ENCODE measurements at places on chromosomes 3 and 15.

GRCh38 chr15:35062738-35063099 lies 22.4 kb downstream of the NANOGP8 start:
- no peak for DNase-seq

GRCh38 chr3:47715928-47716327 lies 65.8 kb downstream of the SMARCC1 start:
- no peak for DNase-seq

GRCh38 chr15:78108300-78109084 lies 16.1 kb downstream of the SH2D7 start:
- peak; percentile 87 for DNase-seq

DNA sequence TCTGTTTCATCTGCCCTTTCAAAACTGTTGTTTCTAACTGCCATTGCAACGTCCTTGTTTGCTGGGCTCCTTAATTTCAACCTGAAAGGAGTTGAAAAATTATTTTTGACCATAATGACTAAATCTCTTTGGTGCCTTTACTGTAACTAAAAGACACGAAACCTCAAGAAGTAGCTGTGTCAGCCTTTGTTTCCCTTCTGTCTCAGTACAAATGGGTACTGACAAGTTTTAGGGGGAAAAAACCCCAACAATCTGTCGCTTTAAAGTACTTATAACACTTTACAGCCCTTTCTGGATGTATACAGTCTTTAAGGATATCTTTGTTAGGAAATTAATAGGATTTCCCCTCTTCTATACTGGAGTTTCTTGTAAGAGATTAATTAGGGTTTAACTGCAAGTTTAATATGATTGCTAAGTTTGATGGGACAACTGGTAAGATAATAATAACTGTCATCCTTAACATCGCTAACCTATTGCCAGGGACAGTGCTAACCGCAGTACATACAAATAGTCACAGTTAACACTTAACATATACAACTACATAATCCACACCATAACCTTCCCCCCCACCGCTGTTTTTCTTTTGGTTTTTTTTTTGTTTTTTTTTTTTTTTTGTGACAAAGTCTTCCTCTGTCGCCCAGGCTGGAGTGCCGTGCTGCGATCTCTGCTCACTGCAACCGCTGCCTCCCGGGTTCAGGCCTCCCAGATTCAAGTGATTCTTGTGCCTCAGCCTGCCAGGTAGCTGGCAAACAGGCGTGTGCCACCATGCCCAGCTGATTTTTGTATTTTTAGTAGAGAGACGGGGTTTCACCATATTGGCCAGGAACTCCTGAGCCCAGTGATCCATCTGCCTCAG lies 1.7 kb downstream of the GXYLT2 start:
- DNase-seq = peak; percentile 38

DNA sequence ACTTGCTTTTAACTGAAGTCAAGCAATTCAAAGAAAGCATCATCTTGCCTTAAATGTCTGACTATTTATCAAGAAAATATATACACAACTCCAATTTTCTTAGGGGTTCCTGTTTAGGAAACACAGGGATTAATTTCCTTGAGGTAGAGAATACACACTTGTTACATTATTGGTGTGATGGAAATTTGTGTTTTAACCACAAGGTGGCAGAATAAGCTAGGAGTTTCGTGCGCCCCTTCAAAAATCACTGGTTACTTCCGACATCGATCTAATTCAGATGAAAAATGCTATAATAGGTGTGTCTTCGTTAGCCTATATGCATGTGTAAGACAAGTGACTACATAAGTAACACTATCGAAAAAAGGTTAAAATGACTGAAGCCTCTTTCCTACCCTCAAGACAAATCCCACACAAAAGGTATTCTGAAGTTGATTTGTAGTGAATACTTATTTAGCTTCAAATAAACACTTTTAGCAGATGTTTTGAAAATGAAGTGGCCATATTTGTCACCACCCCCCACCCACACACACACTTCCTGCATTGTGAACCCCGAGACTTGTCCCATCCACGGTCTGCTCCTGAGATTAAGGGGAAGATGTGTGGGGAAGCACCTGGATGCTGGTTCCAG lies 246.5 kb downstream of the ROBO1 start:
- peak; percentile 77 for DNase-seq

GRCh38 chr3:168331756-168332155 lies 236.0 kb upstream of the GOLIM4 start:
- DNase-seq = peak; percentile 29

DNA sequence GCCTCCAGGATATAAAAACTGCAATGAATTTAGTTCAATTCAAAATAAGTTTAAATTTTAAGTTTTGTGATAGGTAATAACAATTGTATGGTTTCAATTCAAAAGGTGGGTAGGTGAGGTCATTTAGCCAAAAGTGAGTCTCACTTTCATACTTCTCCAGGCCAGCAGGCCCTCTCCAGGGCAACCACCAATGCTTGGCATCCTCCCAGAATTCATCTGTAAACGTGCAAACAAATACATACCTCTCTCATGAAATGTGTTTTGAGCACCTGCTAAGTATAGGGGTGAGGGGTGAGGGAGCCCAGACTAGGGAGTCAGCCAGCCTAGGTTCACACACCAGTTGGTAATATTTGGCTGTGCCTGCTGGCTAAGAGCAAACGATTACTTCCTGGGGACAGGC lies 22.0 kb upstream of the RBSN start:
- no peak for DNase-seq

DNA sequence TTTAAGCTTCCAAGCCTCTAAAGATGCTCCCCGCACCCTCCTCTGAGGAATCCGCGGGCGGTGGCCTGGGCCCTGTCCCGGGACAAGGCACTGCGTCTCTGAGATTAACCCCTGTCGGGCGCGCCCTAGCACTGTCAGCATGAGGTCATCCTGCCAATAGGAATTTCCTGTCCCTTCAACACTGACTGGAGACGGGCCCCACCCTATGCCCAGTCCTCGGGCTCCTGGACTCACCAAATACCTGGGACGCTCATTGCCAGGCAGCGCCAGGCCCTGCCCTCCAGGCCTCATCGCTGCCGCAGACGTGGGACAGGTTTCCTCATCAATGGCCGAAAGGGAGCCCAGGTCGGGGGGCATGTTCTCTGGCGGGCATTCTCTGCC lies 67.6 kb upstream of the SH3GL3 start:
- peak; percentile 14 for DNase-seq

DNA sequence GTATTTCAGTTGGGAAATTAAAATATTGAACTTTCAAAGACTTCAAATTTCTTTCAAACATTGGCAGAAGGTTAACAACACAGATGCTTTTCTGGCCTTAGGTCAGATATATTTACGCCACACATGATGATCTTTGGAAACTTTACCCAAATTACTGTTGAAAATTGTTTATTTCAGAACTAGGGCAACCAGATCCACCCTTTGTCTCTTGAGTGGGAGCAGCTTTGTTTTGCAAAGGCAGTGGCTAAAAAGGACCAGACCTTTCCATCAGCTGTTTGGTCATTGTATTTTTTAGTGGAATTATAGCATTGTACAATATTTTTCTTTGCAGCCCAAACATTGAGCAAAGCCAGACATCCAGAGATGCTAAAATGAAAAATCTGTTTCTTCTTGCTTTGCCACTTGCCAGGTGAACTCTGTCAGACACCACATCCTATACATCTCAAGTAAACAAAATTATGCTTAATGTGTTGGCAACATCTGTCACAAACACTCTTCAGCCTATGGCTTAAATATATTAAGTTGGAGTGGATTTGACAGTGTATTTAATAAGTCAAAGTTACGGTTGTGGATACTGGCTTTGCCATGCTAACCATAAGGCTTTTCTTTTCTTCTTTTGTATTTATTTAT lies 651.9 kb downstream of the RBMS3 start:
- peak; percentile 45 for DNase-seq

DNA sequence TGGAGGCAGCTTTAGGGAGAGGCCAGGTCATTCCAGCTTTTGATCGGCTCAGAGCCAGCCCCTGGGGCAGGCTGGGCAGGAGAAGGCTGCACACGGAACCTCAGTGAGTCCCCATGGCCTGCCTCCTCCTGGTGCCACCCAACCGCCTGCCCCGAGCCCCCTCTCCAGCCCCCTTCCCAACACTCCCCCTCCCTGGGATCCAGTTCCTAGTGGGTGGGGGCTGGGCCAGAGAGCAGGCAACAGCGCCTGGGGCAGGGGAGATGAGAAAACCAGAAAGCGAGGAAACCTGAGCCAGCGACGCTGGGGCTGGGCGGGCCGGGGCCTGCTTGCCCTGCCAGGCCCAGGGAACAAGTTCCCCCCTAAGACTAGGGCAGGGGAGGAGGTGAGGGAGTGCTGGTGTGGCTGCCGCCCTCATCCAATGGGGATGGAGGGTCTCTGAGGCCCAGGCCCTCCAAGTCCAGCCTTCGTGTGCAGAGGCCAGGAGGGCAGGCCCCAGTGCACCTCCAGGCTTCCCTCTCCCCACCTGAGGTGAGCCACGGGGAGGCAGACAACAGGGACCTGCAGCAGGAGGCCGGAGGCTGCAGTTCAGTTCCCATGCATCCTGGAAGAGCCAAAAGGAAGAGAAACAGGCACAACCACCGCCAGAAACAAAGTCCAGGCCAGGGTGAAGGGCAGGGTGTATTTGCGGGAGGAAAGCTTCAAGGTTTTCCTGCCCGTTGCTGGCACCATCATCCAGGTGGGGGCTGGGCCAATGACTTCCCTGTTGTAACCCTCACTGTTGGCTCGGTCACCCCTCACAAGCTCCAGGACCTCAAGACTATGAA lies 4.0 kb upstream of the SEMA3F start:
- peak; percentile 90 for DNase-seq

DNA sequence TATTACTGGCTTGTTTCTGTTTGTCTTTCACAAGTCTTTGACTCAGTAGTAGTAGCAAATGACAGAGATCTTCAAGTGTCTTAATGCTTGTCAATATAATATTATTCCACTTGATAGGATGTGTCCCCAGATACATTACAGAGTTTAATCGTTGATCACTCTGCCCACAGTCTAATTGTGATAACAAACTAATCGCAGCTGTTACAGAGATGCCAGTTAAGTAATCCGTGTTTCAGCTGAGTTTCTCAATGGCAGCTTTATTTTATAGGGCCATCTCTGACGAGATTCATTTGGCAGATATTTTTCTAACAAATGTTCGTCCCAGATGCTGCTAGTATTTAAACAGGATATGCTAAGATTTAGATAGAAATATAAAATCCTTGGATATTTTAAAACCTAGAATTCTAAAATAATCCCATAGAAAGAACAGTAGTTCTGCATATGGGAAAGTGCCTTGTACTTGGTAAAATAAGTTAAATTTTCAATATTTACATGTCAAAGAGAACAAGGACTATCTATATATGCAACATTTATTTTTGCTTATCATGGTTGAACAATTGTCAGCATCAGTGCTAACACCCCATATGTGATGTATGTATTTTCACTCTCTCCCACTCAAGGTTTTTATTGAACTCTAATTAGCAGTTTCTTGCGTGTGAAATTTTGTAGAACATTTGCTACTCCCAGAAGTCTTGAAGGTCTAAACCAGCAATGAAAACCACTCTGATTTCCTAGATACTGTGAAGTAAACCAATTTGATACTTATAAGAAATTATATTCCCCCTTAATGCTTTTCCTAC lies 185.5 kb downstream of the MBNL1 start:
- DNase-seq = peak; percentile 38

GRCh38 chr15:87777054-87777561 lies 479.4 kb downstream of the NTRK3 start:
- peak; percentile 72 for DNase-seq

- peak; percentile 77 for DNase-seq
Observed at GRCh38 chr3:157671656-157672055, 168.4 kb upstream of the VEPH1 start.

DNA sequence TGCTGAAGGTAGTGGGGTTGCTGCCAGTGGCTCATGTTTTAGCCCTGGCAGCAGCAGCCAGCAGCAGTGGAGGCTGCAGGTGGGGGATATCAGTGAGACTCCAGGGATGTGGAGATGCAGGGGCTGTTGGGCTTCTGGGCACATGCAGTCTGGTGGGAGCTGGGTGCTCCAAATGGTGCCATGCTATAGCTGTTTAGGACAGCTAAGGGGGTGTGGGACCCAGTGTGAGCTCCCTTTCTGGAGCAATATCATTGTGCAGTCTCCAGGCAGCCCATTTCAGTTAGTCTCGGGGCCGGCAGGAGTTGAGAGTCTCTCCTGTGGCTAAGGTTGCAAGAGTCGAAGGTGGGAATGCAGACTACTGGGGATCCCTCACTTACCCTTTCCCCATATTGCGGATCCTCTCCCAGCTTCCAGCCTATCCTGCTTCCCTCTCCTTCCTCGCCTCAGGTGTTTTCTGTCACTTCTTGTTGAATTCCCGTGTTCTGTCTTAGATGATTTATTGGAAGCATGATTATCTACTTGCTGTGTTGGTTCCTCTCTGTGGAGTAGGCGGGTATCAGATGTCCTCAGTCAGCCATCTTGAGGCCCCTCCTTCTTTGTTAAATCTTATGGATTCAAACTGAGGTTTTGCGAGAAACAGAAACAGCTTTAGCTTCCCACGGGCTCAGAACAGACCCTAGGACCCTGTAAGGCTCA lies 112.0 kb downstream of the FAM43A start:
- no peak for DNase-seq

GRCh38 chr3:14140668-14141067 lies 15.8 kb downstream of the TMEM43 start:
- no peak for DNase-seq

- no peak for DNase-seq
Observed at GRCh38 chr3:39025222-39025970, 26.3 kb downstream of the SCN11A start.

- no peak for DNase-seq
Observed at GRCh38 chr3:68239542-68239941, 585.1 kb upstream of the SUCLG2 start.

DNA sequence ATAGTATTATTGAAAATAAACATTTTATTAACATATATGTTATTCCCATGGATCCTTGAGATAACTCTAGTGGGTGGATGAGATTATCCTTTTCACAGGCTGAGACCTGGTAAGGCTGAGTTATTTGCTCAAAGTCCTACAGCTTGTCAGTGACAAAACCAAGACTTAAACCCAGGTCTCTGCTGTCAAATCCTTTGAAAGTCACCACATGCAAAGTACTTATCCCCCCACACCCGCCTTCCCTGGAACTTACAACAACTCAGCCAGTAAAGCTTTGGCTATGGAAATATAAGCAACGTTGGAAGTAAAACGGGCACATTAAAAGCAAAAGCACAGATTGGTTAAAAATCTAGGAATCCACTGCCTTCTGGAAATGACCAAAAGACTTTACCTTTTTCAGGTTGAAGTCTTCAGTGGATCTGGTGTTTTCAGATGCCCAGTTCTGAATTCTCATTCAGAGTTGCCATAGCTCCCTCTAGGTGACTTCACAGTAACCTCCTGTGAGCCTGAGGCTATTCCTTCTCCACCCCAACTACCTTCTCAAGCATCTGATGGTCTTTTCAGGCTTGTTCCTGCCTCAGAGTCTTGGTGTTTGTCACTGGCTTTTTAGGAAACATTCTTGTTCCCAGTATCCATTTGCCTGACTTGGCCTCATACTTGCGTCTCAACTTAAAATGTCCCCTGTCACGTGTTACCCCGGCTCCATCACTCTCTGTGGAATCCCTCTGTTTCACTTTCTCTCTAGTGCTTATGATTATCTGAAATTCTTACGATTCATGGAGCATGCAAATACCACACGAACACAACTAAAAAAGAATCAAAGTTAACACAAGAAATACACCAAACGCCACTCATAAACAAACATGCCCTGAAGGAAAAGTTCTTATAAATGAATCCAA lies 131.2 kb downstream of the MAGI1 start:
- DNase-seq = no peak

DNA sequence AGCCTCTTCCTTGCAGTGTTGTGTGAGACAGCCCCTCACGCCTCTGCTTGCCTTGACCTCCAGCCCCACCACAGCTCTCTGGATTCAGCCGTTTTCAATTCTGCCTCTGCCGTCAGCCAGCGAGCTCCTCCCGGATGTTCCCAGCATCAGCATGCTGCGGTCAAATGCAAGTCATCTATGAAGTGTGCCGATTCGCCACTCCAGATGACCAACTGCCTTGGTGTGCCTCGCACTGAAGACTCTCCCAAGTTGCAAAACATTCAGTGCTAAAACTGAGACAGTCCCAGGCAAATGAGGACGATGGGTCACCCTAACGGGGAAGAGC lies 30.6 kb upstream of the RASA2 start:
- peak; percentile 40 for DNase-seq
